WERI-Rb-1 (cell line): ENCODE measurements at places on chromosomes 4 and X.
A peak's percentile ranks its signal among the peaks of the same experiment; 100 is the strongest.

GRCh38 chrX:39767446-39767845 lies 330.3 kb downstream of the BCOR start:
- no peak for DNase-seq

DNA sequence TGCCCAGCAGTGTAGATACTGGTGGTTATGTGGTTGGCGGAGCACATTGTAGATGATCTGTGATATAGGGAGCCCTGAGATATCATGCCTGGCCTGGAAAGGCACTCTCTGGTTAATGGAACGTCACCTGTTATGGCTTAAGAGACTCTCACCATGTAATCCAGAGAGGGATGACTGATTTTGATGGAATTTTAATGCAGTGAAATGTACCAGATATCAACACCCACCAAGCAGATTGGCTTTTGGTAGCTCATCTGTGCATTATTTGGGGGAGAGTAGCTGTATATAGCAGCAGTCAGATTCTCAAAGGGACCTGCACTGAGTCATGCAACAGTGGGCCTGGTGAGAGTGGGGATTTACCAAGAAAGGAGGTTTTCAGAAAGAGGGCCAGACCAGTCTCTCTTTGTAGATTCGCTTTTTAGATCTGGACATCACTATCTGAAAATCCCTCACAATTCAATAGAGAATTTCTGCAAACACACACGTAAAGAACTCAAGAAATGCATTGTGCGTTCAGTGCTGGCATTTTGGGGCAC lies 17.3 kb downstream of the TSC22D3 start:
- DNase-seq = no peak

- no peak for DNase-seq
Measured at GRCh38 chr4:114400531-114400930, 198.1 kb upstream of the UGT8 start.

GRCh38 chrX:9312922-9313867 lies 151.7 kb upstream of the TBL1X start:
- DNase-seq = peak; percentile 62

DNA sequence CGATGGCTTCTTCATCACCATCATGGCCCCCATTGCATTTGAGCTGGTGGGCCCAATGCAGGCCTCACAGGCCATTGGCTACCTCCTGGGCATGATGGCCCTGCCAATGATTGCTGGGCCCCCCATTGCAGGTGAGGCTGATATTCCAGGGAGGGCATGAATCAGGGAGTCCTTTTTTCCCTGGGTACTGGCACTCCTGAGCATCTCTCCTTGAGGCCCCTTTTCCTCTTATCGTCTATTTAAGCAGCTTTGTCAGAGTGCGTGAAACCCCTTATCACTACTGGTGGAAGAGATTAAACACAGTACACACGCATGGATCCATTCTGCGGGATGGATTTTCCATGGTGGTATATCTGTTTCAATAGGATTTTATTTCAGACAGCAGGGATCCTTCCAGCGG lies 85.1 kb downstream of the RLIM start:
- DNase-seq = no peak
